NCI-H446 (cell line): ENCODE measurements at places on chromosomes 7 and 10.

- no peak for DNase-seq
Measured at GRCh38 chr10:79020015-79020491, 48.7 kb upstream of the ZMIZ1 start.

- no peak for DNase-seq
Measured at GRCh38 chr10:93032809-93033137, 27.8 kb upstream of the CYP26C1 start.

DNA sequence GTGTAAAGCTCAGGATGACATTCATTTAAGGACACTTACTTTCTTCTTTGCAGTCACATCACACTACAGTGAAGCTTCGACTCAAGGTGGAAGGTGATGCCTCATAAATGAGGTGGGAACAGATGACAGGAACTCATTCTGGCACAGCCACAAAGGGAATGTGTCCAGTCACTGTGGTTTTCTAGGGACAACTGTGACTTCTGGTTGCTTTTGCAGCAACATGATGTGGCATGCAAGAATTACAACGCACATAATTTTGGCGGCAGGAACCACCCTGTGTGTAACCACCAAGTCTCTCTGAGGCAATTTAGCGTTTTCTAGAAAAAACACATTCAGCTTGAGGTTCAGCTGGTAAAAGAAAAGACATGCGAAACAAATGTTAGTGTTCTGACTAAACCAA, 32.0 kb upstream of the FERD3L start:
- no peak for DNase-seq

- DNase-seq, result no peak
Measured at GRCh38 chr10:69862882-69863530, 61.3 kb downstream of the COL13A1 start.

GRCh38 chr10:88853155-88853881, 1.7 kb upstream of the ANKRD22 start:
- no peak for DNase-seq

DNA sequence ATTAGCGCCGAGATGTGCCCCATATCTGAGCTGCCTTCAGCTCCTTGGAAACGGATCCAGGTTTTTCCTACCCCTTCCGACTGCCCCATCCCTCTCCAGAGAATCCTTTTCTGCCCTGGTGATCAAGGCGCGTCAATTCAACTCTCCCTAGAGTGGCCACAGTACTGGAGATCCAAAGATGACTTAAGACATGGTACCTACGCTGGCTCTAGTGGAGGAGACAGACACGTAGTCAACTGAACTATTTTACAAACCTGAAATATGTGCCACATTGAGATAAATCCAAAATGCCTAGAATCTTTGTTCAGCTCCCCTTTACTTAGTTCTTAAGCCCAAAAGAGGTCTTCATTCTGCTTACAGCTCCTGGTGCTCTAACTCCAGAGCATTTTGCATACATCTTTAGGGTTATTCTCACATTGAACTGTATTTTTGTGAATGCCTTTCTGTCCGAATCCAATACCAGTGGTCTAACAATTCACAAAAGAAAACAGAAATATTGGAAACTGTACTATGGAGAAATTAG, 444 bp upstream of the TNPO3 start:
- DNase-seq, result no peak

GRCh38 chr10:43093423-43094076, 16.7 kb downstream of the RET start:
- DNase-seq, result no peak

DNA sequence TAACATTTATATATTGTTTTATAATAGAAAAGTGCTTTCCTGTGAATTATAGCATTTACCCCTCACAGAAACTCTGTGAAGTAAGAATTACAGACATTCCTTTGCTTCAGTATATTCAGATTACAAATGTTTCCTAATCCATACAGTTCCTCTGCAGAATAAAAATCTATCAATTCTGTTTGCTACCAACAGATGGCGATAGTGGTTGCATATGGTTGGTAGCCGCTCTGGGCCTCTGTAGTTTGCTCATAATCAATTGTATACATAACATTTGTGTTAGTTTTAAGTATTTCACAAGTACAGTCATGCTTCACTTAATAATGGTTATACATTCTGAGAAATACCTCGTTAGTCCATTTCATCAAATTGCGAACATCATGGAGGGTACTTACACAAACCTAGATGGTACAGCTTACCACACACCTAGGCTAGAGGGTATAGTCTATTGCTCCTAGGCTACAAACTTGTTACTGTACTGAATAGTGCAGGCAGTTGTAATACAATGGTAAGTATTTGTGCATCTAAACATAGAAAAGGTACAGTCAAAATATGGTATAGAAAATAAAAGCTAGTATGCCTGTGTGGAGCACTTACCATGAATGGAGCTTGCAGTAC, 94.4 kb upstream of the STEAP4 start:
- DNase-seq, result peak; percentile 3

GRCh38 chr7:118328505-118329211, 104.2 kb downstream of the ANKRD7 start:
- DNase-seq, result no peak

- DNase-seq, result no peak
Measured at GRCh38 chr7:139544645-139545044, 21.2 kb downstream of the CLEC2L start.

- no peak for DNase-seq
Measured at GRCh38 chr7:72538856-72539255, 126.7 kb upstream of the CALN1 start.

DNA sequence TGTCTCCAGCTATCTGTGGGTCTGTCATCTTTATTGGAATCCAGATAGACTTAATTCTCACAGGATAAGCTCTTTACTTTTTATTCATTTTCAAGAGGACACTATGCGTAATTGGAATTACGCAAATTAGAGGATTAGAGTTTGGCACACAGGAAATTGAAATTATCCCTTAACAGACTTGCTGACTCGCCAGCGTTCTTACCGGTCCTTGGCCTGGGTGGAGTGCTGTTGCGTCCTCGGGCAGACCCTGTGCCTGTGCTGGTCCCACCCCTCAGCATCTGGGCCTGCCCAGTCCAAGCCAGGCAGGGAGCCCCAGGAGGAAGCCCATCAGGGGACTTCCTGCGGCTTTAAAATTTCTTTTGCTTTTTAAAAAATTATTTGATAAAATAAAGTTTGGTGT, 101.8 kb downstream of the MKI67 start:
- DNase-seq, result no peak

- DNase-seq, result no peak
Measured at GRCh38 chr10:84366041-84366440, 37.7 kb downstream of the CCSER2 start.

DNA sequence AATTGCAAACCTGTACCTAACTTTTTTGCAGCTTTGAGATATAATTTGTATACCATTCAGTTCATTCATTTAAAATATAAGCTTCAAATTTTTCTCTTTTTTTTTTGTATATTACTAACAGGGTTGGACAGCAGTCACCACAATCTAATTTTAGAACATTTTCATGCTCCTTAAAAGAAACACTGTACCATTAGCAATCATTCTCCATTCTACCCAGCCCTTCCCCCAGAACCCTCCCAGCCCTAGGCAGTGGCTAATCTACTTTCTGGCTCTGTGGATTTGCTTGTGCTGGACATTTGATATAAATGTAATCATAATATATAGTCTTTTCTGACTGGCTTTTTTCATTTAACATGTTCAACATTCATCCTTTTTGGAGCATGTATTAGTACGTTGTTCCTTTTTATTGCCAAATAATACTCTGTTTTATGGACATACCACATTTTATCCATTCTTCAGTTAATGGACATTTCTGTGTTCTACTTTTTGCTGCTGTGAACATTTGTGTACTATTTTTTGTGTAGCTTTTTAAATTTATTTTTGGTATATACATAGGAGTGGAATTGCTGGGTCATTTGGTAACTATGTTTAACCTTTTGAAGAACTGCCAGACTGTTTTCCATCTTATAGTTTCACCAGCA, 40.9 kb upstream of the ST7 start:
- no peak for DNase-seq

DNA sequence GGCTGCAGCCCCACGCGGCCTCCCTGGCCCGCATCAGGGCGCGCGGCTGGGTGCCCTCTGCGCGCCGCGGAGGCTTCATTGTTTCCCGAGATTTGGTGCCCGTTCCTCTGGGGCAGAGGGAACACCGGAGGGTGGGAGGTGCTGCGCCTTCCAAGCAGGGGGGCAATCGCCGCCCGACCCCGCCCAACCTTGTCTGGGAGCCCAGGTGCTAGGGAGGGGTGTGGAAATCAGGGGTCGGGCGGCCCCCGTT, 1.0 kb upstream of the NRP1 start:
- DNase-seq, result no peak

- DNase-seq, result no peak
Measured at GRCh38 chr10:122560279-122560804, at the start of gene DMBT1. TSS of gene DMBT1 (plus strand) at chr10:122560754. CDS start at chr10:122560771, 17 bp downstream.

- DNase-seq, result no peak
Measured at GRCh38 chr7:2982831-2983230, 60.8 kb downstream of the CARD11 start.

GRCh38 chr7:92767437-92767836, 68.9 kb downstream of the CDK6 start:
- no peak for DNase-seq

GRCh38 chr10:119633538-119634218, 17.5 kb upstream of the BAG3 start:
- no peak for DNase-seq

GRCh38 chr7:657565-658119, 68.9 kb upstream of the DNAAF5 start:
- no peak for DNase-seq

- DNase-seq, result no peak
Measured at GRCh38 chr10:47225928-47226645, 73.9 kb upstream of the GDF10 start.

- no peak for DNase-seq
Measured at GRCh38 chr7:81211204-81211933, 292.5 kb upstream of the SEMA3C start.

GRCh38 chr7:7870555-7870954, 98.0 kb upstream of the GLCCI1 start:
- peak; percentile 79 for DNase-seq

DNA sequence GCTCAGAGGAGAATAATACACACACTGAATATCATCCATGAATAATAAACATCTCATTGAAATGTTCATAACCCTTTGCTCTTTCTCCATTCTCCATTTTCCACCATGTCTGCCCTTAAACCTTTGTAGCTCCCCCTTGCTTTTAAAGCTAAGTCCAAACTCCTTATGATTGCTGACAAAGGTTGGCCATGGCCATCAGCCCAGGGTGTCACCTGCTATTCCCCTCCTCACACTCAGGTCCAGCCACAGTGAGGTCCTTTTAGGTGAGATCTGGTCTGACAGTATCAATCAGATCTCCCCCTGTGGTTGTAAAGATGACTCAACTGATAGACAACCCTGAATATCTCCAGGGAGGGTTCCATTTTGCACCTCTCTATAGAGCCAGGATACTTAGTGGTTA, 181.5 kb upstream of the PDE1C start:
- no peak for DNase-seq

- no peak for DNase-seq
Measured at GRCh38 chr10:48253970-48254657, 20.4 kb downstream of the FRMPD2 start.

- DNase-seq, result no peak
Measured at GRCh38 chr7:65827366-65827765, 45.5 kb upstream of the VKORC1L1 start.

- DNase-seq, result no peak
Measured at GRCh38 chr7:131563918-131564317, 7.5 kb upstream of the PODXL start.

DNA sequence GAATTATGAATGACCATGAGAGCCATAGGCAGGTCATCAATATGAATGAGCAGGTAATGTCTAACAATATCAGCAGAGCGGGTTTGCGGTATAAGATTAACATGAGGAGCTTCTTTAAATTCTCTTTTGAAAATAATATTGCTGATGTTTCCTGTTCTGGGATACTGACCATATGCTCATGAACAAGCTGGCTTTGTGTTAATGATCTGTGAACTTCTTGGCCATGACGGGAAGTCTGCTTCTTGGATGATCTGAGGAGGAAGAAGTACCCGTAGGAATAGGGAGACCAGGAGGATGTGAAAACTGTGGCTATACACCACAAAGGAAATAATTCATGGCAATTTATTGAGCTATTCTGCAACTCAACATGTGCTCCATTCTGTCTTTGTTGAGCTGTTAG, 38.6 kb downstream of the ITGA8 start:
- DNase-seq, result no peak

DNA sequence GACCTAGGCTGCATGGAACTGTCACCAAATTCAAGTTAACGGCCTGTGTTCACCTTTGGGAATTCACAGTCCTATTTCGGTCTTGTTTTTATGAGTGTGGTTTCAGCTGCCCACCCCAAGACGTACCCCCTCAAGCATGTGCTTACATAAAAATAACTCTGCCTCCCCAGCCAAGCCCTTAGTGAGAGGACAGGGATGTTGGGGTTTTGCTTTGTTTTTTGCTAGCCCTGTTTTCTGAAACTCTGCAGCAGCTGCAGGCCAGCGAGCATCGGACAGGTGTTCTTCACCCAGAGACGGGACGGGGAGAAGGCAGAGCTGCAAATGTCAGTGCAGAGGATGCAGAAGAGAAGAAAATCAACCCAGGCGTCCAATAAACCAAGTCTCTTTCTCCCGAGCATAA, 13.5 kb downstream of the CHST15 start:
- no peak for DNase-seq

- no peak for DNase-seq
Measured at GRCh38 chr10:111151595-111152307, 74.9 kb downstream of the ADRA2A start.

DNA sequence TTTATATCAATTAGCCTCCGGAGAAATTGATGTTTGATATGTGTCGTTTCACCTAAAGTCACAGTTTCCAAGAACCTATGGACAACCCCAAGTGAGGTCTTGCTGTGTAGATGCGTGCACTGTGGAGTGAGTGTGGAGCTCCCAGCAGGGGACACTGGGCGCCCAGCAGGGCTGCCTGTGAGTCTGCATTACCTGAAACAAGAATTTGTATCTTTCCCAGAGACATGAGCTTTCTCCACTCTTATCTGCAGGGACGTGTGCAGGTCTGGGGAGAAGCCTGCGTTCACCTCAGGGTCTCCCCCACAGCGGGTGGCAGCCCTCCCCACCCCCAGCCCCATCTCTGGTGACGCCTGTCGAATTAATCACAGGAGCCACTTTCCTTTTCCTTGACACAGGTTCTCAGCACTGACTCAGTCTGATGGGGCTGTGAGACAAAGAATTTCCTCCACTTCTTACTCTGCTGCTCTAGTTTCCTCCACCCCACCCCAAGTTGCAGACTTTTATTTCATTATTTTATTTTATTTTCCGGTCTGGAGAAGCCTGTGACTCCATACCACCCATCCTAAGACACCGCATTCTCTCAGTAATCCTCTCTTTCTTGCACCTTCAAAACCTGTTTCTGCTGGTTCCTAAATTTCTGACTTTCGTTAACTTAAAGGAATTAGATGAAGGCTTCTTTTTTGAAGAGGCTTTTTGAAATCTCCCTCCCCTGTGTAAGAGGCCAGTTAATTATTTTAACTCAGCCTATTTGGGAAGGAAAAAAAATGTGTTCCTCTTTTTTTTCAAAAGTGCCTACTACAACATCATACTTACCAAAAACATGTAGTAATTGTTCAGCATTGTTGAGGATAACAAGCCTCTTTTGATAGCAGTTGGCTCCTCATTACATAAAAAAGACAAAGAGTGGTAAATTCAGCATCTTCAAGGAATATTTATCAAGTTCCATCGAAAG, 17.0 kb upstream of the INSIG1 start:
- no peak for DNase-seq
